ENCODE measurements at places on chromosomes 1 and 21.

- DNase-seq = no peak
These were observed 7.0 kb upstream of the HIVEP3 start for GRCh38 chr1:41925712-41926111.

DNA sequence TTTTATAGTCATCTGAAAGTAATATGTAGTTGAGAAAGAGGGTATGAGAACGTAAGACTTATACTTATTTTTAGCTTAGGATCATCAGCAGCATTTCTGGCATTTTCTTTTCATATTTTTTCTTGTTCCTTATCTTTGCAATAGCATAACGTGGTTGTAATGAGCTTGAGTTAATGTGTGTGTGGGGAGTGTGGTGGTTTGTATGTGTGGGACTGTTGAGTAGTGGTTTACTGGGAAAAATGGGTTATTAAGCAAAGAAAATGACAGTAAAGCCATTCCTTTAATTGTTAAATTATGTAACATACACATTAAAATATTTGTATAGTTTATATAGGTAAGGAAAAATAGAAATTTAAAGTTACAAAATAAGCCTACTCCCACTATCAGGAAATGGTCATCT, 15.2 kb downstream of the PIP5K1A start:
- no peak for DNase-seq

DNA sequence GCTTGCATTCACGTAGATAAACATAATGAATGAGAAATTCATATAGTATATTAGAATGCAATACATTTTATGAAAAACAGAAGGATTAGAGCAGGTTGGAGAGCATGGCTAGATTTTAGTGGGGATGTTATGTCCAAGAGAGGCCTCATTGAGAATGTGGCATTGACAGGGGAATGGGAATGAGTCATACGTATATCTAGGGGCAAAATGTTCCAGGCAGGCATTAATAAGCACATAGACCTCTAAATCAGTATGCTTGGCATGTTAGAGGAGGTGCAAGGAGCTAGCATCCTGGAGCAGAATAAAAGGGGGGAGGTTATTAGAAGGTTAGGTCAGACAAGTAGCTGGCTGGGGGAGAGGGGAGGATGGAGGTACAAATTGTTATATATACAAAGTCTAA, 93.0 kb downstream of the USH2A start:
- no peak for DNase-seq

GRCh38 chr1:117301901-117302300, 65.3 kb upstream of the MAN1A2 start:
- DNase-seq = no peak

DNA sequence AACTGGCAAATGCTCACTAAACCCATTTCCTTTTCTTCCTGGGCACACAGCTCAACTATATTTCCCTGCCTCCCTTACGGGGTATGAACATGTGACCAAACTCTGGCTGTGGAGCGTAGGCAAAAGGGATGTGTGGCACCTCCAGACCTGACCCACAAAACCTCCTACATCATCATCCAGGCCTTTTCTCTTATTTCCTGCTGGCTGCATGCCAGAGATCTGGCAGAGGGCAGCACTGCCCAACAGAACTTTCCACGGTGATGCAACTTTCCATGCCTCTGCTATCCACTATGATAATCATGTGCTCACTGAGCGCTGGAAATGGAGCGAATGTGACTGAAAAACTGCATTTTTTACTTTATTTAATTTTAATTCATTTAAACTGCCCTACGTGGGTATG, 99.6 kb upstream of the CACNA1E start:
- no peak for DNase-seq

GRCh38 chr21:45819478-45820170, 161.9 kb upstream of the COL6A1 start:
- no peak for DNase-seq

DNA sequence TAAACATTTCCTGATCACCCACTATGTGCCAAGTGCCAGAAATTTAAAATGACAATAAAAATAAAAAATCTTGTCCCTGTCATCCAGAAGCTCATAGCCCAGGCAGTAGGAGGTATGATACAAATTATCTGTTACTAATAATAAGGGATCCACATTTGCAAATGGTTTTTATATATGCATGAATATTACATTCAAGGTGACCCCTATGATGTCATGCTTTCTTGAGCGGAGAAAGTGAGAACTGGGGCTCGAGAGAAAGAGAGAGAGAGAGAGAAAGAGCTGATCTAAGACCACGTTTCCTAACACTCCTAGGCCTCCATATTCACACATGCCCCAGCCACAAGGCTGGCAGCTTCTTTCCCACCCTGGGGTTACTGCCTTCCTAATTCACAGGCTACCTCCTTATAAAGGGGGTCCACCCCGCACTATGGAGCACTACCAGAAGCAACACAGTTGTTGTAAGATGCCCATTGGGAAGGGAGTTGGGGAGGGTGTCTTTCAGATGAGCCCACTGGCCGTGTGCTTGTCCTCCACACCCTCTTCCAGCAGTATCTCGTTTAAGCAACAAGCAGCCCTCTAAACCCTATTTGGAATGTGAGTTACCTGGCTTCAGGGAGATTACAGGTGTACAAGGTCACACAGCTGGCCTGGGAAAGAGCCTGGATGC, 28.8 kb upstream of the LRRN2 start:
- DNase-seq = no peak

GRCh38 chr1:34474566-34474965, 280.3 kb upstream of the GJB5 start:
- no peak for DNase-seq

GRCh38 chr1:47755101-47755990, 241.8 kb downstream of the TRABD2B start:
- peak; percentile 38 for DNase-seq

GRCh38 chr1:73948055-73948454, 249.9 kb downstream of the LRRIQ3 start:
- no peak for DNase-seq

DNA sequence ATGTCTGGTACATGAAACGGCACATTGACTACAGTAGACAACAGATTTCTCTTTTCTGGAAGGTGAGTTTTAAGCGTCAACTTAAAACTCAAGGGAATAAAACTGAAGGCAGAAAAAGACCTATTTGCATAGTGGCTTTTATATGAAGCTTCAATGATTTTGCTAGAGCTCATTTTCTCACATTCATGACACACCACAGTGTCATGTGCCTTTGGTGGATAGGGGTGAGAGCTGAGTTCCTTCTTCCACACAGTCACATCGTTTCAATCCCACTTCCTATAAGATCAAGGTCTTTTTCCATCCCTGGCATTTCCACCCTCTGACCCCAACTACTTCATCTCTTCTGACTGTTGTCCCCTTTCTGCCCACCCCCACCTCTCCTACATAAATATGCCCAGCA, 31.0 kb downstream of the IL12RB2 start:
- DNase-seq = no peak

DNA sequence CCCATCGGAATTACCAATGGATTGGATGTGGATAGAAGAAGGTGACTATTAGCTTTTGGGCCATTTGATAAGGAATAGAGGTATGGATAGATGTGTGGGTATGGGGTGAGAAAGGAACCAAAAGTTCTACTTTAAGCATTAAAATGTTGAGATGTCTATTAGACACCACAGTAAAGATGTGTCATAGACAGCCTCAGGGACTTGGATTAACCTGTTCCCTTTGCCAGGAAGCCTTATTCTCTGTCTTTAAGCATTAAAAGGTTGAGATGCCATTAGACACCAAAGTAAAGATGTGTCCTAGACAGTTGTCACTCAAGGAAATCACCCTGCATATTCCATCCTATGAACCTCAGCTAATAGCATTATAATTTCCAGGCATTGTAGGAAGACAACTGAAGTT, 11.0 kb upstream of the DENND1B start:
- no peak for DNase-seq

DNA sequence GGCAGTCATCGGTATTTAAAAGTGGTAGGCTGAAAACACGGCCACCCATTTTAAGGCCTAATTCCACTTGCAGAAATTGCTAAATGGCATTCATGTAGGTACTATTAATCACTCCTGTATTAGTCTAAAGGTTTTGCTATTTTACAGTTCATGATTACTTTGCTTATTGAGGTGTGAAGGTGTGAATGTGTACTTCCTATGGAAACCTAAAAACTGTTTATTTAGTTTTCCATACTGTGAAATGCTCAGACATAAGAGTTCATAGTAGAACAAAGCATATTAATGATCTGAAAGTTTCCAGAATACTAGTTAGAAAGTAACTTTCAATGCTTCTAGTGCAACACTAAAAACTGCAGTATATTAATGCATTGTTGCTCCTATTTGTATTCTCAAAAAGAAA, 69.8 kb downstream of the ITGB3BP start:
- DNase-seq = no peak

DNA sequence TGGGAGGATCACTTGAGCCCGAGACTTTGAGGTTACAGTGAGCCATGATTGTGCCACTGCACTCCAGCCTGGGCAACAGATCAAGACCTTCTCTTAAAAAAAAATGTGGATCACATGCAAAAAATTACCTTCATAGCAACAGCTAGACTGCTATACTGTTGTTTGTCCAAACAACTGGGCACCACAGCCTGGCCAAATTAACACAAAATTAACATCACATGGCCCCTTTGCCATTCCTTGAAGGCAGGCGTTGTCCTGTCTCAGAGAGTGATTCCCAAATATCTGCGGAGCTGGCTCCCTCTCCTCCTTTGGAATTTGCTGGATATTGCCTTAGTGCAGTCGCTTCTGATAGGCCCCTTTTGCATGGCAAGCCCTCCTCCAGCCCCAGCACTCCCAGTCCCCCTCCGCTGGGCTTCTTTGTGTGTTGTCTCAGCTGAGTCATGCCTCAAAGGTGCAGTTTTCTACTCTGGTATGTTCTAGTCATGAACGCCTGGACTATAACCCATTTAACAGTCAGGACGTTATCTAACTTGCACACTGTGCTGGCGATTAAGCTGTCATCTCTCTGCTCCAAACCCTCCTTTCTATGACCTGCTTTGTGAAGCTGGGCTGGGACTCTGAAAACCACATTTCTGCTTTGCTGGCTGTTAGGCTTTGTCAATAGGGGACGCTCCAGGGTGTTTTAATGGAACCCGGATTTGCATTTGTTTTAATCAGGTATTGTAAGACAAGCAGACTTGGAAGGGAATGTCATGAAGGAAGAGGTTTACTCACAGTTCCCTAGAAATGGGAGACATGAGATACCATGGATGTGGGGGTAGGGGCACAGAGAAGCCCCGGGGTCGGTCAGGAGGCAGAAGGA, 20.1 kb upstream of the HPCAL4 start:
- DNase-seq = no peak

- DNase-seq = no peak
These were observed 39.3 kb downstream of the TRIM62 start for GRCh38 chr1:33142483-33143064.

GRCh38 chr1:161473348-161473747, 31.9 kb upstream of the FCGR2A start:
- peak; percentile 49 for DNase-seq

DNA sequence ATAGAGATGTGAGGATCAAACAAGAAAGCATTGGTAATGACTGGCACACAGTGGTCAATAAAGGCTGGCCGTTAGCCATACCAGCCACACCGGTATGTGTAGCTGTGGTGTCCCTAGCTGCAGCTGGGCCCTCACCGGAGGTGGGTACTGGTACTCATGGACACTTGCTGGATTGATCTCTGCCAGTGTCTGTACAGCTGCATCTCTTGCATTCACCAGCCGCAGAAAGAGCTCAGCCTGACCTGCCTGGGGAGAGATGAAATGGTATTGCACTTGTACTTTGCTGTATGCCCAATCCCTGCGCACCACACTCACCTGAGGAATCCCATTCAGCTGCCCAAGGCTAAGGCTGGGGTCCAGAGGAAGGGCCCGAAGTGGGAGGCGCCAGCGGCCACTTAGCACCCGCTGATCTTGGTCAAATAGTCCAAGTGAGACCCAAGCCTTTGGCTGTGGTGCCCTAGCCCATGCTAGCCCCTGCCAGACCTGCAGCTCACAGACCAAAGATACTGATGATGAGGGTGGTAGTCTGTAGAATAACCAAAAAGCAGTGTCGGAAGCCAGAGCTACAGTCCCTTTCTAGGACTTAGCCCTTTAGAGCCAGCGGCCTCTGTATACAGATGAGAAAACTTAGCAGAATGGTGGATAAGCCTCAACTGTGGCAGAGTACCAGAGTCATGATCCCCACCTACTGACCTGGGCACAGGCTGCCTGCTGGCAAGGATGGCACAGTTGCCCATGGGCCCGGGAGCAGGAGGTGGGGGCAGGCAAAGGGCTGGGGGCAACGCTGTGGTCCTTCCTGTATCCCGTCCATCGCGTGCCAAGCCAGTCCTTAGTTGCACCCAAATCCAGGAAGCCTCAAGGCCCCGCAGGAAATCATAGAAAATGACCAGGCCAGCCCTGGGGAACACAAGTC, 3.0 kb downstream of the CCDC17 start:
- no peak for DNase-seq

GRCh38 chr1:38826262-38826661, 33.3 kb downstream of the RRAGC start:
- no peak for DNase-seq
